Panc1 (cell line): ENCODE measurements at places on chromosomes 11 and 22.
A peak's percentile ranks its signal among the peaks of the same experiment; 100 is the strongest.

GRCh38 chr11:9184516-9184915 lies 80.6 kb downstream of the DENND5A start:
- DNase-seq: no peak
- H3K4me3 ChIP-seq: no peak overlapping the region
- H3K4me1 ChIP-seq: no peaks in the 10 kb centered on the region
- no peak overlapping the region for H3K27ac ChIP-seq
- H3K36me3 ChIP-seq: peaks cover 2% of the 10 kb centered on the region; the same call in 1 of the 2 replicates
- H3K27me3 ChIP-seq: no peaks in the 10 kb centered on the region

DNA sequence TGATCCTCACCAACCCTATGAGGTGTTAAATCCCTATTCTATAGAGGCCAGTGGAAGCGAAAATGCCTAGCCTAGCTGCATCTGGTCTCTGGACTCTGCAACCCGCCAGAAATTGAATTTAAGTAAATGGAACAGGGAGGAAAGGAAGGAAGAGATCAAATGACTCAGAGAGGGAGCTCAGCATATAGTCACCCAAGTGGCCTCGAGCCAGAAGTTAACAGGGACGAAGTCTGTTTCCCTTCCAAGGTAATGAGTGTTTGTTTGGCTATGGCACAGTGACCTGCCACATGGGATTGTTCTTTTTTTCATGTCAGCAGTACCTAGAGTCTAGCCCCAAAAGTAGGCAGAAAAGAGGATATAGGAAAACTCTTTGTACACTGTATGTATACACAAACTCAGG lies 66.3 kb downstream of the PAK1 start:
- H3K27ac ChIP-seq: peak overlapping the region; percentile 23; the same call in 1 of the 2 replicates
- no peaks in the 10 kb centered on the region for H3K36me3 ChIP-seq
- H3K4me3 ChIP-seq: peak overlapping the region; percentile 12
- H3K4me1 ChIP-seq: peaks cover 21% of the 10 kb centered on the region
- peak; percentile 94 for DNase-seq

DNA sequence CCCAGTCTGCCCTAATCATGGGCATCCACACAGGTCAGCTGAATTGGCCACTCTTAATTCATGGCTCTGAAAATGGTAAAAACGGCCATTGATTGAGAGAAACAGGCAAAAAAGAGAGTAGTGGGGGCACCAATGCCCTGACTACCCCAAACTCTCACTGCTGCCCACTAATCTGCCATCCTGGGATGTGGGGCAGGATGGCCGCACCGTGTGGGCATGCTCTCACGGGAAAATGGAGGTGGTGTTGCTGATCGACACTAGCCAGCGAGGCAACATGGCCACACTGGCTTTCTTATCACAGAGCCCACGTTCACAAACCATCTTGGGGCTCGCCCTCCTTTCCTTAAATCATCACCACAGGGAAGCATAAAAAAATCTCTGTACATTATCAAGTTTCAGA lies 11.2 kb upstream of the TUB start:
- H3K27me3 ChIP-seq: peaks cover 22% of the 10 kb centered on the region
- H3K4me1 ChIP-seq: no peaks in the 10 kb centered on the region
- no peak overlapping the region for H3K27ac ChIP-seq

DNA sequence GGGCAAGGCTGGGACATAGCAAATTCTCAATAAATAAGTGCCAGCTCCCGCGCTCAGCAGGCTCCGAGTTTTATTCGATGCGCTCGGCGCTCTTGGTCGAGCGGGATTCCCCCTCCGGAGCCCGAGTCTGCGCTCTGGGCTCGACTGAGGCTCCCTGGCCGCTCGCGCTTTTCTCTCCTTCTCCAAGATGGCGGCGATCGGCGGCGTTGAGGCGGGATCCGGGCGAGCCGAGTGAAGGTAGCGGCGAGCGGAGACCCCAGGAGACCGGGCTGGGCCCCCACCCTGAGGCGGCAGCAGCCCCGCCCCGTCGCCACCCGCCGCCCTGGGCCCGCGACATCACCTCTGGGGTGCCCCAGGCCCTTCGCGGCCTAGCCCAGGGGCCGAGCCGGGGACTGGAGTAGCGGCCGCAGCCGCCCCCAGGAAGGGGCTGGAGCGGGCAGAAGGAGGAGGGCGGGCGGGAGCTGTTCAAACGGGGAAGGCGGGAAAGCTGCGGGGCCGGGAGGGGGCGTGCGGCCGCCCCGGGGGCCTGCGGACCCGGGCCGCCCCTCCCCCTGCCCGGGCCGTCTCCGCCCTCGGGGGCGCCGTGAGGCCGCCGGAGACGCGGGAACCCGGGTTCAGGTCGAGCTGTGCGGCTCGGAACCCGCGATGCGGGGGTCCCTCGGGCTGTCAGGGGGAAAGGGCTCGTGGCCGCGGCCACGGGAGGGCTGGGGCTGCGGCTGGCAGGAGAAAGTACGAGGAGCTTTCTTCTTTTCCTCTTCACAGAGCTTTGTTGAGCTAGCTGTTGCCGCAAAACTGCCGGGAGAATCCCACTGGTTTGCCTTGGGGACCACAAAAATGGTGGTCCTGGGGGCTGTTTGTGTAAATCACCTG lies at the start of gene HMGXB4:
Gene HMGXB4 (plus strand): TSS at position 173 of the 870 bp plus-strand sequence. CDS start 4,898 bp downstream, outside the sequence.
- peaks cover 5% of the 10 kb centered on the region for H3K36me3 ChIP-seq
- H3K4me1 ChIP-seq: peaks cover 11% of the 10 kb centered on the region; the same call in 1 of the 2 replicates
- peak within 1 kb of the TSS; percentile 90 for H3K27ac ChIP-seq
- no peak for DNase-seq
- no peaks in the 10 kb centered on the region for H3K27me3 ChIP-seq

DNA sequence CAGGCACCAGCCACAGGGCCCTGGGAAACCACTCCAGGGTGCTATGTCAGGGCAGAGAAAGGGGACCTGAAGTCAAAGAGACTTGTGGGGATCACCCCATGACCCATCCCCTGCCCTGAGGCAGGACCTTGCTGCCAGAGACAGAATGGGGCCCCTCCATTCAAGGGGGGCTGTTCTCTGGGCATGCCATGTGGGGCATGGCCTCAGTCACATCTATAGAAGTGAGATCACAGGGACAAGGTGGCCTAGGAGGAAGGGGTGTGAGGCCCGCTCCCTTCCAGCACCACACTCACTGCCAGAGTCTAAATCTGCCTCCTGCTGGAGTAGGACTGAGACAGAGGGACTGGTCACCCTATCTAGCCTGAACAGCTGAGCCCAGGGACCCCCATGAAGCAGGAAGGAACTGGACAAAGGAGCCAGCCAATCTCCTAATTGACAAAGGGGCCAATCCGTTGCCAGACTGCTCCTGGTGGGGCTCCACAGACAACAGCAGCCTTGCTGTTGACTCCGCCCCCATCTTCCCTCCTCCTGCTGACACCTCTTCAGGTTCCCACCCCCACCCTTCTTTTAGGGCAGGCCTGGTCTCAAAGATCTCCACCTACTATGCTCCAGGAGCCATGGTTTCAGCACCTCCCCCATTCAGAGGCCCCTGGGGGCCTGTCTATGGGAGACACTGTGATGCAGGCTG lies 26.0 kb downstream of the NEAT1 start:
- no peak for DNase-seq
- H3K4me1 ChIP-seq: peaks cover 67% of the 10 kb centered on the region
- no peaks in the 10 kb centered on the region for H3K36me3 ChIP-seq
- H3K4me3 ChIP-seq: no peak overlapping the region

DNA sequence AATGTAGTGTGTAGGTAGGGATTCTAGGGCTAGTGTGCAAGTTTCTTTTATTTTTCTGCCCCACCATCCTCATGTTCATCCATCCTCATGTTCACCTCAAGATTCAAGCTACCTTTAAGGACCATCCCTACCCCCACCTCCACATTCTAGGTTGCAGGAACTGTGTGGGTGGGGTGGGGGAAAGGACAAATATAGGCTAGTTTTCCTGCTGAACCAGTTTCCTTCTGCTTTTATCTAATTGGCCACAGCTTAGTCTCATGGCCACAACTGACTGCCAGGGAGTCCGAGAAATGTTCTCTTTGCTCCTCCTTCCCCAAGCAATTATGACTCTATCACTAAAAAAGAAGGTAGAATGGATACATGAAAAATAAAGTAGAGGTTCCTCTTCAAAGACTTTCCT lies 179.0 kb upstream of the LARGE1 start:
- H3K4me1 ChIP-seq: no peaks in the 10 kb centered on the region
- DNase-seq: no peak
- H3K36me3 ChIP-seq: no peaks in the 10 kb centered on the region
- no peak overlapping the region for H3K27ac ChIP-seq
- no peaks in the 10 kb centered on the region for H3K27me3 ChIP-seq
- H3K4me3 ChIP-seq: no peak overlapping the region

GRCh38 chr11:69666752-69667536 lies 8.2 kb downstream of the LTO1 start:
- H3K4me1 ChIP-seq: peaks cover 9% of the 10 kb centered on the region
- 0 out of 2 replicates have a peak, but pooled peaks cover 4% of the 10 kb centered on the region for H3K36me3 ChIP-seq
- no peak overlapping the region for H3K4me3 ChIP-seq
- H3K27ac ChIP-seq: no peak overlapping the region
- no peaks in the 10 kb centered on the region for H3K27me3 ChIP-seq

- peak within 1 kb of the TSS; percentile 83 for H3K4me3 ChIP-seq
- H3K27me3 ChIP-seq: no peaks in the 10 kb centered on the region
- no peak for DNase-seq
Measured at GRCh38 chr11:288478-289397, at the start of gene PGGHG. TSS of gene PGGHG (plus strand) at chr11:289126. CDS start at chr11:289817, 691 bp downstream.

GRCh38 chr11:113504071-113504470 lies 28.9 kb upstream of the DRD2 start:
- H3K4me1 ChIP-seq: no peaks in the 10 kb centered on the region
- no peak overlapping the region for H3K27ac ChIP-seq
- peaks cover 2% of the 10 kb centered on the region; the same call in 1 of the 2 replicates for H3K27me3 ChIP-seq
- no peak for DNase-seq
- no peaks in the 10 kb centered on the region for H3K36me3 ChIP-seq

DNA sequence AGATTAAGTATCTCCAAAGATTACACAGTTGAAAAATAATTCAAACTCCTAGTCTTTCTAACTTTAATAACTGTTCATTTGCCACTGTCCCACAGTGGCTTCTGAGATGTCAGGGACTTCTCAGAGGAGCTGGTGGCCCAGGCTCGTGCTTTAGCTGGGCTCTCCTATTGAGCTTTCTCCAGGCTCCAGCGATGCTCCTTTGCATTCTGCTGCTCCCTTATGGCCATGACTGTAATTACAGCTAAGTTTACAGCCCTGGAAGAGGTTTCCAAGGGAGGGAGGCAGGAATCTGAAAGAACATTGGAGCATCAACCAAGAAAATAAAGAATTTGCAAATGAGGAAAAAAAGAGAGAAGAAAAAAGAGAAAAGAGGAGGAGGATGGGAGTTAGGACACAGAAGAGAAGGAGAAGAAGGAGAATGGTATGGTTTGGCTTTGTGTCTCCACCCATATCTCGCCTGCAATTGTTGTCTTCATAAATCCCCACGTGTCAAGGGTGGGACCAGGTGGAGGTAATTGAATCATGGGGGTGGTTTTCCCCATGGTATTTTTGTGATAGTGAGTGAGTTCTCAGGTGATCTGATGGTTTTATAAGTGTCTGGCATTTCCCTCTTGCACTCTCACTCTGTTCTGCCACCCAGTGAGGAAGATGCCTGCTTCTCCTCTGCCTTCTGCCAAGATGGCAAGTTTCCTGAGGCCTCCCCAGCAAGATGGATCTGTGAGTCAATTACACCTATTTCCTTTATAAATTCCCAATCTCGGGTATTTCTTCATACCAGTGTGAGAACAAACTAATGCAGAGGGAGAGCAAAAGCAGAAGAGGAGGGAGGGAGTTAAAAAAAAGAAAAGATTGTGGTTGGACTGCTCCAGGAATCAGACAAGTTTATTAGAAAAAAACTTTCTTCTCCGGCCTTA lies 857.0 kb downstream of the KCNA4 start:
- DNase-seq: peak; percentile 17
- H3K27me3 ChIP-seq: no peaks in the 10 kb centered on the region
- no peaks in the 10 kb centered on the region for H3K4me1 ChIP-seq
- no peak overlapping the region for H3K4me3 ChIP-seq
- H3K36me3 ChIP-seq: no peaks in the 10 kb centered on the region
- no peak overlapping the region for H3K27ac ChIP-seq

DNA sequence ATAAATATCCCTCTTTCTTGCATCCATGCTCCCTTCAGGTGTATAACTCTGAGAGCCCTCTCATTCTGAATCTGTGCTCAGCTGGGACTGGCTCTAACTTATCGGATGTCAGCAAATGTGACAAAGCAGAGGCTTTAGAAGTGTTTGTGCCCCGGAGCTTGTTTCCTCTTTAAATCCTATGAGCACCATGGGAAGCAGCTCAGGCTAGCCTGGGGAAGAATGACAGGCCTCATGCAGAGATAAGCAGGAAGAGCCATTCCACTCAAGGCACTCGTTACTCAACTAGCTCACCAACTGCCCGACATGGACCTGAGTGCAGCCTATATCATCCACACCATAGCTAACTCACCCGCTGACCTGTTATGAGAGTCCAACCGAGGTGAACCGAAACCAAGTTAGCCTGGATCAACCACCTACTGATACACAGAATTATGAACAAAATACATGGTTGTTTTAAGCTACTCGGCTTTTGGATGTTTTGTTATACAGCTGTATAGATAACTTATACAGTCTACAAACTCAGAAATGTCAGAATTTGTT lies 990.7 kb downstream of the NTM start:
- no peak overlapping the region for H3K4me3 ChIP-seq
- H3K27me3 ChIP-seq: no peaks in the 10 kb centered on the region
- no peak overlapping the region for H3K27ac ChIP-seq
- H3K36me3 ChIP-seq: no peaks in the 10 kb centered on the region
- H3K4me1 ChIP-seq: no peaks in the 10 kb centered on the region

DNA sequence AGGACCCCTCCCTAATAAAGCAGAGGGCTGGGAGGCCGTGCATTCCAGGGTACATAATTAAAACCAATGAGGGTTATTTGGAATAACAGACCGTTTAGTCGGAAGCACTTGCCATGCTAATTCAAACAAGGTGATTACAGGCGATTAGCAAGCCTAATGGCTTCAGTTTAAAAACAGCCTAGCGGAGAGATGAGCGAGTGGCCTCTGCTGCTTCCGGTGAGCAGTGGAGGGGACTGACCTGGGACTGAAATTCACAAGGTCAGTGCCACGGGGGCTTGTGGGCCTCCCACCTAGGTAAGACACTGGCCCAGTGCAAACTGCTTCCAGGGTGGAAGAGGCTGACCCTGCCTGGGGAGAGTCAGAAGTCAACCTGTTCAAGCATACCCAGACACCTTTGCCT lies 56.8 kb upstream of the ALX4 start:
- H3K27ac ChIP-seq: no peak overlapping the region
- no peaks in the 10 kb centered on the region for H3K36me3 ChIP-seq
- H3K27me3 ChIP-seq: peaks cover 13% of the 10 kb centered on the region
- no peak for DNase-seq

DNA sequence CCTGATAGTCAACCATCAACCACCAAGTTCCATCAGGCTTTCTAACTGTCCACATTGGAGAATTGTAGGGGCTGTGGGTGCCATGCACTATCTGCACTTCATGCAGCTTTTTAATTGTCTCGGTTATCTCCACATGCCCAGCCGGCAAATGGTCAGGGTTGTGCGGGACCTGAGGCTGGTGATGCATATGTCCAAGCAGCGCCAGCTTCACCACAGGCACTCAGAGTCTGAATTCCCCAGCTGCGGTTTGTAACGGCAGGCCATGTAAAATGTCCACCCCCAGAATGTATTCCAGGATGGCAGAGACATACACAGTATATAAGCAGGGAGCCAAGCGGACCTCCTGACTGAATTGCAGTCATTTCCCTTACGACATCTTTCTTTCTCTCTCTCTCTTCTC lies 435.6 kb downstream of the DYNC2H1 start:
- no peak overlapping the region for H3K27ac ChIP-seq
- no peak for DNase-seq
- no peaks in the 10 kb centered on the region for H3K27me3 ChIP-seq
- H3K36me3 ChIP-seq: no peaks in the 10 kb centered on the region
- no peak overlapping the region for H3K4me3 ChIP-seq

GRCh38 chr11:111361874-111362273 lies 17.2 kb downstream of the POU2AF1 start:
- no peak overlapping the region for H3K27ac ChIP-seq
- H3K4me3 ChIP-seq: no peak overlapping the region
- no peak for DNase-seq
- H3K4me1 ChIP-seq: no peaks in the 10 kb centered on the region
- H3K36me3 ChIP-seq: no peaks in the 10 kb centered on the region
